ENCODE measurements at places on chromosomes 13 and 19.

- no peak for DNase-seq
Observed at GRCh38 chr13:112449545-112449930, 73.4 kb downstream of the SPACA7 start.

DNA sequence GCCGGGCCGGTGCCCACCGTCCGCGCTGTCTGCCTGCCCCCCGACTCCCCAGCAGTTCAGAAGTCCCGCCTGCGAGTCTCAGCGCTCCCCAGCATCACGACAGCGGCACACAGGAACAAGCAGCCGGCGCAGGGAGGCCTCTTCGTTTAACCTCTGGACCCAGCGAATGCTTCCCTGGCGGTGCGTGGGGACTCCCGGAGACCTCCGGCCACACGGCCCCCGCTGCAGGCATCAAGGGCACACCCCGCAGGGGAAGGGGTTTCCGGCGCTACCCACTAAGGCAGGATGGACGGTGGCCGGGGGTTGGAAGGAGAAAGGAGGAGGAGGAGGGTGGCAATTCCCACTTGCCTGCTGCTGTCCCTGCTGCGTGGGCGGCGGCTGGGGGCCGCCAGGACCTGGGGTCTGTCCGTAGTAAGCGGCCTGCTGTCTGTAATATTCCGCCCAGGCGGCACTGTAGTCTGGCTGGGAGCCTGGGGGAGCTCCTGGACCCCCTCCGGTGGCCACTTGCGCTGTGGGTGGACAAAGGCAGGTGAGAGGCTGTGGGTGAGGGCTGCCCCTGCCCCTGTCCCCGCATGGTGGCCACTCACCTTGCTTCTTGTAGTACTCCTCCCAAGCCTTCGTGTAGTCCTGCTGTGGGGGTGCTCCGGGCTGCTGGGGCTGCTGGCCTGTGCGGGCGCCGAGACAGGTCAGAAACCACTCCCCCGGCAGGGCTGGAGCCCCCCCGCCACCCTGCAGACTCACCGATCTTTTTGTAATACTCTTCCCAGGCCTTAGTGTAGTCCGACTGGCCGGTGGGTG lies 9.6 kb downstream of the KHSRP start:
- no peak for DNase-seq

DNA sequence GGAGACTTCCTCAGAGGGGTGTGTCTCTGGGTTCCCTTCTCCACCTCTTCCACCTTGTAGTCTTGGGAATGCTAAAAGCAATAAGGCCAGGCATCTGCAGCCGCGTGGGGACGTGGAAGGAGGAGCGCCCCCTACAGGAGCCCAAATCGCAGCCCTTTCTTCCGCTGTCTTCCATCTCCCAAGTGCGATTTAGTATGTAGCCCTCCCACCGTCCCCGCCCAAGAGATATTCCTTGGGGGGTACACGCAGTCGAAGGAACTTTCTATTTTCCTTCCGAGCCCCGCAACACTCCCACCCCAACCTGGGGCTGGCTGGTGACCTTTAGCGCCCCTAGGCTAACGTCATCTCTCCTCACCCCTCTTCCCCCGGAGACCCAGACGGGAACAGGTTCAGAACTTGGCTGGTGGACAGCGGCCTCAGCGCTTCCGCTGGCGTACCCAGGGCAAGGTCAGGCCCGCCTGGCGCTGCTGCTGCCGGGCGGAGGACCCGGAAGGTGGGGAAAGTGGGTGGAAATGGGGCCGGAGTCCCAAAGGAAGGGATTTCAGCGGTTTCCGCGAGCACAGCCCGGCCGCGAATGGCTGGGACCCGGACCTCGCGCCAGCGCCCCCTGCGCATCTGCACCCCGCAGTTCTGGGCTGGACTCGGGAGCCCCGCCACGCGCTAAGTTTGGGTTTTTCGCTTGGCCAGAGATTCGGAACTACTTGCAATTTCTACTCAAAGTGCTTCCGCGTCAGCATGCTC lies 2.1 kb upstream of the PCDH8 start:
- DNase-seq = no peak

GRCh38 chr19:43457809-43458208 lies 7.6 kb downstream of the LYPD3 start:
- no peak for DNase-seq

- no peak for DNase-seq
Observed at GRCh38 chr13:39269411-39269810, 231.2 kb downstream of the NHLRC3 start.

- no peak for DNase-seq
Observed at GRCh38 chr13:107545946-107546502, 669.3 kb downstream of the LIG4 start.

GRCh38 chr13:97136418-97136817 lies 85.7 kb upstream of the MBNL2 start:
- no peak for DNase-seq

GRCh38 chr13:95059306-95059705 lies 241.9 kb downstream of the ABCC4 start:
- DNase-seq = no peak

- DNase-seq = no peak
Observed at GRCh38 chr13:98240135-98240534, 63.1 kb upstream of the RNF113B start.

DNA sequence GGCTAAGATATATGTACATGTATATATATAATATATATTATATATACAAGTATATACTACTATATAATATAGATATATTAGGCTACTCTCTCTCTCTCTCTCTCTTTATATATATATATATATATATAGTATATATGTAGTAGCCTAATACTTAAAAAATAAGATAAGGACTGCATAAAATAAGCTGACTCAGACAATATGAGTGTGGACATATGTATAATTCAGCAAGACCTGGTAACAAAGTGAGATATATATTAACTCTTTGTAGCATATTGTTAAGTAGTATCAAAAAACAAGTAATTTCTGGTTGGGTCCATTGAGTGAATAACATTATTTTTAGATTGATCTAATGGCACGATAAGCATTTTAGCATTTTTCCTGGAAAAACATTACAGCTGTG lies 509.0 kb downstream of the GPC5 start:
- no peak for DNase-seq

DNA sequence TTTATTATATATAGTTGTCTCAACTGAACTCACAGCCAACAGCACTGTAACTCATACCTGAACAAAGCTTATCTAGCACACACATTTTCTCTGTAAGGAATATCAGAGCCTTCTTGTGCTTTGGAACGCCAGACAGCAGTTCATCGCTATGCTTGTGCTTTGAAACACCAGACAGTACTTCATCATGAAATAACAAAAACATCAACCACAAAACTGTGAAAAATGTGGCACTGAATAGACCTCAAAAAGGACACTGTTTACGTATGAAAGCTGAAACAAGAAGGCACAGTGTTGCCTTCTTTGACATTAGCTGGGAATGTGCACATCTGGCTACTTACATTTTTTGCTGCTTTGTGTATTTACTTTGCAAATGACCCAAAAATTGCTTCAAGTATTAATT lies 160.2 kb downstream of the PDS5B start:
- no peak for DNase-seq

DNA sequence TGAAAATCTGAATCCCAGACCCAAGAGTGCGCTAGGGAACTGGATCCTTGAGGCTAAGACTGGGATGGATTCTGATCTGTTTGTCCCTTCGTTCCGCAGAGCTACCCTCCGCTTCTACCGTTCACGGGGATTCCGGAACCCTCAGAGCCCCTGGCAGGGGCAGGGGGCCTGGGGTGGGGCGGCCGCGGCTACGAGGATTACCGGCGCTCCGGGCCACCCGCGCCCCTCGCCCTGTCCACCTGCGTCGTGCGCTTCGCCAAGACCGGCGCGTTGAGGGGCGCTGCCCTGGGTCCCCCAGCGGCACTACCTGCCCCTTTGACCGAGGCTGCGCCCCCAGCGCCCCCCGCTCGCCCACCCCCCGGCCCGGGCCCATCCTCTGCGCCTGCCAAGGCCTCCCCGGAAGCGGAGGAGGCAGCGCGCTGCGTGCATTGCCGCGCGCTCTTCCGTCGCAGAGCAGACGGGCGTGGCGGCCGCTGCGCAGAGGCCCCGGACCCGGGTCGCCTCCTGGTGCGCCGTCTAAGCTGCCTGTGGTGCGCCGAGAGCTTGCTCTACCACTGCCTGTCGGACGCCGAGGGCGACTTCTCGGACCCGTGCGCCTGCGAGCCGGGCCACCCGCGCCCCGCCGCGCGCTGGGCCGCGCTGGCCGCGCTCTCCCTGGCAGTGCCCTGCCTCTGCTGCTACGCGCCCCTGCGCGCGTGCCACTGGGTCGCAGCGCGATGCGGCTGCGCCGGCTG lies 7.1 kb downstream of the SPRED3 start:
- no peak for DNase-seq

GRCh38 chr19:44003461-44004009 lies 778 bp downstream of the ZNF230 start:
- DNase-seq = no peak

GRCh38 chr19:35320065-35320713 lies 8.8 kb upstream of the CD22 start:
- DNase-seq = no peak

DNA sequence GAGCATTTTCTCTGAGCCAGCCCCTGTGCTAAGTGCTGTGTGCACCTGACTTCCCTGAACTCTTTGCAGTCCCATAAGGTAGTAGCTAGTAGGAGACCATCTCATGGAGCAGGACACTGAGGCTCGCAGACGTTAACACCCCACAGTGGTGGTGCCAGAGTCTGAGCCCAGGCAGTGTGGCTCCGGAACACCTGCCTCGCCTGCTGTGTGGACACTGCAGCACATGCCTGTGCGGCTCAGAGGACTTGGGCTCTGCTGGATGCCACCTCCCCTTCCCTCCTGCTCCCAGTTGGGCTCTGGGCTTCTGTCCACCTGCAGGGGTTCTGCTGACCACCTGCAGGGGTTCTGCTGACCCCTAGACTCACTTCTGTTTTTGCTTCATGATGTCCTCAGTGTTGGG lies 27.0 kb upstream of the SIGLEC11 start:
- DNase-seq = no peak

DNA sequence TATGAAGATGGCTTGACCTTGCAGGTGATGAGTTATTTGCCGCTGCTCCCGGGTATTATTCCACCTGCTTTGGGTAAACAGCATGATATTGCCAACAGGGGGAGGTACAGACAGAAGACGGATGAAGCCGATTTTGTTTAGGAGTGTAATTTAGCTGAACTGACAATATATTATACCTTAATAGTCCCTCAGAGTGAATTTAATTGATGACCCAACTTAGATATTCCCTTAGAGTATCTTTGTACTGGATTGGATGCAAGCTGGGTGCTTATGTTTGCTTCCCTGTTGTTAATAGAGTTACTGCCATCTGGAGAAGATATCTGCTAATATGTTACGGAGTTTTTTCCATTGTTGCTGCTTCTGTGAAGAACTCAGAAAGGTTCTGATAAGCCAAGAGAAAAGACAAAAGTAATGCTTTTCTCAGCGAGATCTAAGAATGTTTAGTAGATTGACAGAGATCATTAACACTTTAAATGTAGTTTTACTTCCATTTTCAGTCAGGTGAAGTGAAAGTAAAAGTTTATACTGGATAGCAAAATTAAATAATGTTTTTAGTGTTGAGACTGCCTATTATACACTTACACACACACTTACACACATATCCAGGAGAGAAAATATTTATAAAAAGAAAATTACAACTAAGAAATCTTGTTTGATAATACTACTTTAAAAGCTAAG lies 2220.8 kb upstream of the PCDH20 start:
- DNase-seq = no peak

DNA sequence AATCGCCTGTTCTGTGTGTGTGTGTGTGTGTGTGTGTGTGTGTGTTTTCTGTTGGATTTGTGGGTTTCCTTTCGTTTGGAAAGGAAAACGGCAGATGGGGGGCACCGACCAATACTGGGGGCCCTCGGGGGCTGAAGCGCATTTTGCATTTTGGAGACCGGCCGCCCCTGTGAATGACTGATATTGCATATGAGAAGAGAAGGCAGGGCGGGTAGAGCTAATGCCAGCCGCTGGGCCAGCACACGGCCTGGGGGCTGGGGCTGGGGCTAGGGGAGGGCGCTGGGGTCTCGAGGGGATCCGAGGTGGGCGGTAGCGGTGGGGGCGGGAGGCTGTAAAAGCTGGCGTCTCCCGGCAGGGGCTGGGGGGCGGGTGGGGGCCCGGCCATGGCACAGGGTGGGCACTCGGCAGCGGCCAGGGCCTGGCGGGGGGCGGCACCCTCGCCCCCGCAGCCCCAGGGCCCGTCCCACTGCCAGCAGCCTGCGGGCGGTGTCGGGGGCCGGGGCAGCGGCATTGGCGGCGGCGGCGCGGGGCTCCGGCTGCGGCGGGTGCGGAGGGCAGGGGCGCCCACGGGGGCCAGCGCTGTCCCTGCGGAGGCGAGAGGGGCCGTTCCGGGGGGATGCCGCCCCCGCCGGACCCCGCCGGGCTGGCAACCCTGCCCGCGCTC lies 11.2 kb downstream of the ANO8 start:
- DNase-seq = no peak

- DNase-seq = no peak
Observed at GRCh38 chr13:36519432-36519831, 87.1 kb downstream of the CCNA1 start.

DNA sequence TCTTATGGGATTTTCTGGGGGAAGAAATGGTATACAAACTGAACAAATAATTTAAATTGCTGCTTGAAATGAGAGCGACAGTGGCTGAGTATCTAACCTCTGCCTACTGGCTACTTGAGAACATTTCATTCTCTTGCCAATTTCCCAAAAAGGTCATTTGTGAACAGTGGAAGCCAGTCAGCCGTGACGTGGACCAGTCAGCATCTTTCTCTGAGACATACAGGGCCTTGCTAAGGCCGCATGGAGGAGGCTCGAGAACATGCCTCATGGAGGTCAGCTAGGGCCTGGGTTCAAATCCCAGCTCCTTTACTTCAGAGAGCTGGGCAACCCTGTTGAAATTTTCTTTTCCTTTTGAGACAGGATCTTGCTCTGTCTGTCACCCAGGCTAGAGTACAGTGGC lies 20.3 kb downstream of the ZC3H4 start:
- no peak for DNase-seq

- DNase-seq = no peak
Observed at GRCh38 chr19:41577144-41577830, 1.3 kb downstream of the CEACAM21 start.

GRCh38 chr19:14114854-14115253 lies 2.7 kb downstream of the PRKACA start:
- DNase-seq = peak; percentile 34

GRCh38 chr13:65530688-65531087 lies 1699.4 kb downstream of the PCDH9 start:
- no peak for DNase-seq

- DNase-seq = no peak
Observed at GRCh38 chr13:104650431-104650830, 1584.2 kb upstream of the SLC10A2 start.

DNA sequence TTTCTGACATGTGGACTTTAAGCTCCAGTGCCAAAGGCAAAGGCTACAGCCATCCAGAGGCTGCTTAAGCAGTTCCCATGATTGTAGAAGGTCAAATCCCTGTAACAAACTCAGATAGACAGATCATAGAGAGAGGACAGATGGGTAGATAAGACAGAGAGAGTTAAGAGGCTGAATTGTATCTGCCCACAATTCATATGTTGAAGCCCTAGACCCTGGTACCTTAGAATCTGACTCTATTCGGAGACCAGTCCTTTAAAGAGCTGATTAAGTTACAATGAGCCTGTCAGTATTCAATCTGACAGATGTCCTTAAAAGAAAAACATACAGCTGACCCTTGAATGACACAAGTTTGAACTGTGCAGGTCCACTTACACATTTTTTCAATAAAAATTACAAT lies 115.2 kb downstream of the RAP2A start:
- no peak for DNase-seq

GRCh38 chr13:106651442-106651841 lies 83.5 kb upstream of the ARGLU1 start:
- DNase-seq = no peak
